H7 (cell line): ENCODE measurements at places on chromosomes 11 and 22. TPM values are rescaled to one million over a fixed set of nuclear protein-coding genes. Genes with fewer than 3 reads are reported as not detected.
A peak's percentile ranks its signal among the peaks of the same experiment; 100 is the strongest.

DNA sequence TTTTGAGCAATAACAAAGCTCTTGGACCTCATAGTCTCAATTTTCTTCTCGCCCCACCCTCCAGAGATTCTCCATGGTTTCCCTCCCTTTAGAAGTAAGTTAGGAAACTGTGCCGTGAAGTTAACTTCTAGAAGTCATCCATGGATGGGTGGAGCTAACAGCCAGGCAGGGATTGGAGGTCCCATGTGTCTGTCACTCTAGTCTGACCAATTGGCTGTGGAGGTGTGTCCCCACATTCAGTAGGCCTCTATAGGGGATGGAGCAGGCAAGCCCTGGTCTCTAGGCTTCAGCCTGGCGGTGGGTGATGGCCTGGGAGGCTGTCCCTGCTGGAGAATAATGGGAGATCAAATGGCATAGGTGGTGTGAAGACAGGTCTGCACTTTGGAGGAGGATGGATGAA lies 50.7 kb downstream of the TP53I11 start:
- DNase-seq = peak; percentile 90

SPON1 gene
- 3.9 and 4.6 TPM in 2 replicates for total RNA-seq

GRCh38 chr22:45923835-45924234 lies 53.1 kb downstream of the WNT7B start:
- no peak for DNase-seq

DNA sequence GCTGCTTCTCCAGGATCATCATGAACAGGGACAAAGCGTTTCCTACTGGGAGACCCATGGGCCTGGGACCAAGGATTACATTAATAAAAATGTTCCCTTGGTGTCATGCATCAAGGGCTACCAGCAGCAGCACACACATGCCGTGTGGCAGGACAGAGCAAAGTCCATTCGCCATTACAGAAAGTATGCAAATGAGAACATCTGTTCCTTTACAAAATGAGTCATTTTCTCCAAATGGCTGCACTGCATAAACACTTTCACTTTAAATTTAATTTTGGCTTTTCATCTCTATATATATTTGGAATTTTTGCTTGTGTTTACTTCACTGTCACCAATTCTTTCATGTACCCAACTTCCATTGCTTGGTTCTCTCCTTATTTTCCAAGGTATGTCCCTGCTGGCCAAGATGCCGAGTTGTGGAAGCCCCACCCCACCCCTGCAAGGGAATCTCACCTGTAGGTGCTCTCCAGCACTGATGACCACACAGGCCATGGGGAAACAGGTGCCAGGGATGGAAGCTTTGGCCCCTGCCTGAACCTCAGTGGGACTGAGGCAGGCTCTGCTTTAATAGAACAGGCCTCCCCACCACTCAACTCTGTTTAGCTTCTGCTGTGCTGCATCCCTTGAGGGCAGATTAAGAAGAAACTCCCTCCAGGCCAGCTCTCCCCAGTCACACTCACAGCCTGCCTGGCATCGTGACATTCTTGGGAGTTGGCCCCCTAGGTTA lies 15.6 kb upstream of the GNAZ start:
- peak; percentile 6 for DNase-seq

- DNase-seq = no peak
These were observed 14.1 kb downstream of the ENDOD1 start for GRCh38 chr11:95103701-95104100.

GRCh38 chr11:68657021-68657780 lies 27.1 kb upstream of the GAL start:
- DNase-seq = no peak

TST gene
- 39.9 and 45.7 TPM in 2 replicates for total RNA-seq

DNA sequence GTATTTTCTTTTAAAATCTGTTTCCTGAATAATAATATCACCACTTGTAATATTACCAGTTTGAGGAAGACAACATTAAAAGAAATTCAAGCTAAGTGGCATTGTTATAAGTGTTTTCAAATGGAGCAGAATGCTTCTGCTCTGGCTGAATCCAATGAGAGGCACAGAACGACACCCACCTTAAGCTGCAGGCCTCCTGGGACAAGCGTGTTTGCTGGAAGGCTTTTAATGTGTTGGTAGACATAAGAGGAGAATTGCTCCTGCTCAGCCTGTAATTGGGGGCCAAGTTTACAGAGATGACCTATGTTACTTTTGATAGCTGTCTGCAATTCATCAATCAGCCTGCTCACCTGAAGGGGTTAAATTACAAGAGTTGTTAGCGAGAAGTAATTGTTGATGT lies 242.2 kb downstream of the DCDC1 start:
- no peak for DNase-seq

- peak; percentile 39 for DNase-seq
These were observed 58.2 kb downstream of the RRAS2 start for GRCh38 chr11:14300661-14301304.

DNA sequence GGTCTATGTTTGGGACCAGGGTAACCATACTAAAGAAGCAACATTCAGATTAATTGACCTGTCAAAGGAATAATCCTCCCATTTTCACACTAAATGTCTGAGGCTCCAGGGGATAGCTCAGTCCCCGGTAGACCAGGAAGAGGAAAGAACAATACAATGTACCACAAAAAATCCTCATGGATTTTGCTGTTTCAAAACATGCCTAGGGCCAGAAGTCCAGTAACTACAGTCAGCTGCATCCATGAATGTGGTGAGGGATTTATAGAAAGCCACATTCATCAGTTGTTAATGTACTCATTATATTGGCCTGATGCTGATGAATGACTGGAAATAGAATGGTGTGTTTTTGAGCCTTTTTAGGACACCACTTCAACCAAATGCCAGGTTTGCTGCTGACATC lies 6.9 kb upstream of the ETS1 start:
- no peak for DNase-seq

DNA sequence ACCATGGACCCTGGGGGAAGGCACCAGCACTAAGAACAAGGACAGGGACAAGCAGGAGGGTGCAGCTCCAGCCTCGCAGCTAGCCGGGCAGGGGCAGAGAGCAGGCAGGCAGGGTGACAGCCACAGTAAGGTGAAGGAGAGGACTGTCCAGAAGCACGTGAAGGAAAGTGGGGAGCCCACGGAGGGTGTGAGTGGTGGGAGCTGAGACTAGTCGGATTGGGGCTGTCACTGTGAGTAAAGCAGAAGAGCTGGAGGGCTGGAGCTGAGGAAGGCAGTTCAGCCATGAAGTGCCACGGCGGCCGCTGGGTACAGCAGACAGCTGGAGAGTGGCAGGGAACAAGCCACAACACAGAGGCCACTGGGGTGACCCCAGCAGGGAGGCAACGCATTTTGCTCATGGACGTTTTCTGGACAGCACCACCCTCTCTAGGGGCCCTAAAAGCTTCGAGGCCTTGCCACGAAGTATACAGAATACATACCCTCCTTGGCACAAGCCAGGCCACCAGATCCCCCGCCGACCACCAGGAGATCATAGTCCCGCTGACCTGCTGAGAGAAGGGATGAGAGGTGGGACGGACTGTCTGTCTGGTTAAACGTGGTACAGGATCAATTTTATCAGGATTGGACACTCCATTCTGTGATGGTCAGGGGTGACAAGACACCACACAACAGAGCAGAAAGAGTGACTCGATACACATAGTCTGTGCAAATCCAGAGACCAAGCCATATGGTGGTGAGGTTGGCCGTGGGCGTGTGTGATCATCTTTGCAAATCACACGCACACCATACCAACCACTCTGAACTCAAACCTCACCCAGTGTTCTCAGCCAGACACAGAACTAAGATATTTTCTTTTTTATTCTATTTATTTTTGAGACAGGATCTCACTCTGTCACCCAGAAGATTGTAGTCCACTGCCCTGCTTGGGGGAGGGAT lies 10.8 kb upstream of the COMT start:
- no peak for DNase-seq

GRCh38 chr11:19536131-19536530 lies 176.5 kb upstream of the NAV2 start:
- DNase-seq = no peak
